ENCODE measurements at places on chromosomes 1 and 21. TPM values are rescaled to one million over a fixed set of nuclear protein-coding genes. Genes with fewer than 3 reads are reported as not detected.

Gene EXOC8
- 18.2 TPM for total RNA-seq

GRCh38 chr1:53594391-53595180 lies 135.4 kb downstream of the DMRTB1 start:
- DNase-seq = no peak

Gene PCP4L1
- total RNA-seq = 0.34 TPM

DNA sequence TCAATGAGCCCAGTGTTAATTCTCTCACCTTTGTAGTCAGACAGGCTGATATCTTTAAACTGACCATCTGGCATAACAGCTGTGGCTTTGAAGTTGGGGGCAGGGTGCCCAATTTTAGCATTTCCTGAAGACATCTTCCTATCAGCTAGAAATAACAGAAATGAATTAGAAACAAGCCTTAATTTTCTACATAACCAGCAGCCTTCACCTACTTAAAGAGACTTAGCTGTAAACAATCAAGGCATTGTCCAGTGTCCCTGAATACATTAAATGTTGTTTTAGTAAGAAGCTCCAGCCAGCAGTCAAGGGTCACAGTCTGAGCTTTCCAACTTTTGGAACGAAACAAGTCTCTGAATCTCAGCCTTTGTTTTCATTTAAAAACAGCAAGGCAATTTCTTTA lies 2.8 kb downstream of the PRDX1 start:
- DNase-seq = no peak

GRCh38 chr1:241808265-241808664 lies 39.7 kb upstream of the EXO1 start:
- DNase-seq = no peak

GRCh38 chr1:61620536-61620935 lies 104.4 kb downstream of the TM2D1 start:
- no peak for DNase-seq

DNA sequence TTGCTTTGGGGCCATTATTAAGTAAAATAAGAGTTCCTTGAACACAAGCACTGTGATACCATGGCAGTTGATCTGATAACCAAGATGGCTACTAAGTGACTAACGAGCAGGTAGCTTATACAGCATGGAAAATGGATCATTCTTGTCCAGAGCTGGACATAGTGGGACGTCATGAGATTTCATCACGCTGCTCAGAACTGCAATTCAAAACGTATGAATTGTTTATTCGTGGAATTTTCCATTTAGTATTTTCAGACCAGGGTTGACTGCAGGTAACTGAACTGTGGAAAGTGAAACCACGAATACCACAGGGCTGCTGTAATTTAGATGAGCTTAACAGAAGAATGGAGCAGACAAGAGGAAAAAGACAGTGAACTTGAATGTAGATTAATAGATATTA lies 38.9 kb downstream of the CCDC18 start:
- peak; percentile 60 for DNase-seq

GRCh38 chr1:43315963-43316737 lies 15.4 kb downstream of the TIE1 start:
- no peak for DNase-seq

GRCh38 chr1:19325958-19326747 lies 14.0 kb downstream of the SLC66A1 start:
- DNase-seq = no peak

DNA sequence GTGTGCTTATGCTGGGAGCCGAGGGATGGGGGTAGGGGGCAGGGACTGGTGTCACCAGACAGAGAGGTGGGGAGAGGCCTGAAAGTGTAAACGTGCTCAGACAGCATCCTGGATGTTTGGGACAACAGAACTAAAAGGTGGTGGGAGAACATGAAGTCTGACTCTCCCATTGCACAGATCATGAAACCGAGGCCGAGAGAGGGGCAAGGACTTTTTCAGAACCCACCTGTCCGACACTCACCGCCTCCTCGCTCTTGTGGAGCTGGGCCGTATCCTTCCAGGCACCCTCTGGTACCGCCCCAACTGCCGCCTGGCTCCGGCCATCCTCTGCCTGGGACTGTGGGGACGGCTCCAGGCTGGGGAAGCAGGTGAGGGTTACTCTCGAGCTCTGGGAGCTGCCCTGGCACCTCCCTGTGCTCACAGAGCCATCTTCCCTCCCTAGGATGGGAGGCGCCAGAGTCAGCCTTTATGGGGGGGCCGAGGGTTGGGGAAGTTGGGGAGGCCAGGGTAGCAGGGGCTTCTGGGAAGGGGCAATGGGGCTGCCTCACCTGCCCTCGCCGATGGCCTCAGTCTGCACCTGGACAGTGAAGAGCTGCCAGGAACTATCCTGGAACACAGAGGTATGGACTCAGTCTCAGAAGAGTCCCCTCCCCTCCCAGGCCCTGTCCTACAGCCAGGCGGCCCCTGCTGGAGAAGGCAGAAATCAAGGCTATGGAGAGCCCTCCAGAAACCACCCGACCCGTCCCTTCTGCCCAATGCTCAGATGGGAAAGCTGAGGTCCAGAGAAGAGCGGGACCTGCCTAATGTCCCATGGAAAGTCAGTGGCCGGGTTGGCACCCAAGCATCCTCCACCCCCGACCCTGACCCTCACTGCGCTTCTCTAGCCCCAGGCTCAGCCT lies 7.0 kb downstream of the ATP13A2 start:
- no peak for DNase-seq

Gene FCRL6
- total RNA-seq = 0.42 TPM

- peak; percentile 79 for DNase-seq
These were observed 19.4 kb upstream of the KIF21B start for GRCh38 chr1:201042779-201043461.

DNA sequence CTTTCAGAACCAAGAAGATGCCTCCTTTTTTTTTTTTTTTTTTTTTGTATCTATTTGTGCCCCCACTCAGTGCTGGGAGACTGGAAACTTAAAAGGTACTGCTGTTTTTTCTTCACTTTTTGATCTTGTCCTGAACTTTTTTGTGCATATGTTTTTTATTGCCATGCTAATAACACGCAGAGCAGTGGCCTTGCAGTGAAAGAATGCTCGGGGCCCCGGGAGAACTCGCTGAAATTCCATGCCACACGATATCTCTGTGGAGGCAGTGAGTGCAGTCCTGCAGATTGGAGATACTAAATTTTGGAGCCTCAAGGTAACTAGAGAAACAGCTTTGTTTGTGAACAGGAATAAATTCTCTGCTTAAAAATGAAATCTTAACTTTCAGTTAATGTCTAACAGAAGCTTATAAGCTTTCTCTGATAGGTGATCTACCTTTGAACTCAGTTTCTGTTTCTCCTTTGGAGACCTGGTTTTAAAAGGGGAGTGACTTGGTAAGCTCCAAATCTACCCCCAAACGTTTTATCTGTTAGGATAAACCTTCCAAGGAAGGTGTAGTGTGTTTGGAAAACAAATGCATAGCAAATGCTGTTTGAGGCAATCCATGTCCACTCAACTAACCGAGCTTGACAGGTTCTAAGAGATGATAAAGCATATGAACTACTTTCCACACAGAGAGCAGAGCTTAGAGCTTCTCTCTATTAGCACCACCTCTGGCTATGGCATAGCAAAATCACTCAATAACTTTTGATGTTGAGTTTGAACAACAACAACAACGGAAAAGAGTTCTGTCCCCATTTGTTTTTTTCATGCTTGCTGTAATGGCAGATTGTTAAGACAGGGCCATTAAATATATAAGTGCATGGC lies 113.7 kb upstream of the PLXNA2 start:
- no peak for DNase-seq

Measured in activated CD8-positive, alpha-beta T cell treated with anti-CD3 and anti-CD28 coated beads, Interleukin-2, amount 10 ng/mL, durations not matched to agents 7 days and 5 days (primary cell).